ENCODE measurements at places on chromosomes 12 and 14.

DNA sequence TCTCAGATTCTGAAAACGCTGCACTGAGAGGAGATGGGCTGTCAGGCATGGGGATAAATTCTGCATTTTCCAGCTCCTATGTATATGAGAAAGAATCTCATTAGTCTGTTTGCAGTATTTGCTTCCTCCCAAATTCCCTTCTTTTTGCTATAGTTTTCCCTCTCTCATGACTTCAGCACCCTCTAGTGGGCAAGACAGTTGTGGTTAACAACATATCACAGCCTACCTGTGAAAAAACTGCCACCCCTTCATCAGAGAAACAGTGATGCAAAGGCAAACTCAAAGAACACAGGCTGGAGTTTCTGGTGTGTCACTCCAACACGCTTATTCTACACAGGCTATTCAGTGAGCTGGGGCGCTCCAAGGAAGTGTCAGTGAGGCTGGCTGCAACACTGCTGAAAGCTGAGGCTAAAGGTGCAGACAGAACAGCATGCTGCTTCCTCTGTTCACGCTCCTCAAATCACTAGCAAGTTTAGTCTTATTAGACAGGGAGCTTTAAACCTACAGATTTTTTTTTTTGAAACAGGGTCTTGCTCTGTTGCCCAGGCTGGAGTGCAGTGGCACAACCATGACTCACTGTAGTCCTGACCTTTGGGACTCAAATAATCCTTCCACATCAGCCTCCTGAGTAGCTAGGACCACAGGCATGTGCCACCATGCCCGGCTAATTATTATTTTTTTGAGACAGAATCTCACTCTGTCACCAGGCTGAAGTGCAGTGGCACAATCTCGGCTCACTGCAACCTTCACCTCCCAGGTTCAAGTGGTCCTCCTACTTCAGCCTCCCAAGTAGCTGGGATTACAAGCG lies 19.3 kb downstream of the ZC2HC1C start:
- DNase-seq: peak; percentile 11

DNA sequence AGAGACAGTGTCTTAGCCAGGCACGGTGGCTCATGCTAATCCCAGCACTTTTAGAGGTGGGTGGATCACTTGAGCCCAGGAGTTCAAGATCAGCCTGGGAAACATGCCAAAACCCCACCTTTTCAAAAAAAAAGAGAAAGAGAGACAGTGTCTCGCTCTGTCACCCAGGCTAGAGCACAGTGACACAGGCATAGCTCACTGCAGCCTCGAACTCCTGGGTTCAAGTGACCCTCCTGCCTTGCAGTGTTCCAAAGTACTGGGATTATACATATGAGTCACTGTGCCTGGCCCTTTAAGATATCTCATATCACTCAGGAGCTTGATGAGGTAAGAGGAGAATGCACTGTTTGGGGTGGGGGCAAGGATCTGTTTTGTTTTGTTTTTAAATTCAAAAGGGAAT lies 48.1 kb upstream of the LTBP2 start:
- DNase-seq: no peak

DNA sequence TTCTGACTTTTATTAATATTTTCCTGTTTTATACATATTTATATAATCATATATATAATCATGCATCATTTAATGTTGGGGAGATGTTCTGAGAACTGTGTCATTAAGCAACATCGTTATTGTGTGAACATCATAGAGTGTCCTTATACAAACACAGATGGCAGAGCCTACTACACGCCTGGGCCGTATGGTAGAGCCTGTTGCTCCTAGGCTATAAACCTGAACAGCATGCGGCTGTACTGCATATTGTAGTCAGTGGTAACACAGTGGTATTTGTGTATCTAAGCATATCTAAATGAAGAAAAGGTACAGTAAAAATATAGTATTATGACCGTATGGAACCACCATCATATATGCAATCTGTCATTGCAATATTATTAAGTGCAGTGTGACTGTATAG lies 44.7 kb upstream of the BCL7A start:
- DNase-seq: no peak

- DNase-seq: no peak
Measured at GRCh38 chr14:90154110-90154509, 92.3 kb downstream of the KCNK13 start.

- no peak for DNase-seq
Measured at GRCh38 chr12:113940357-113941207, 25.5 kb downstream of the RBM19 start.

DNA sequence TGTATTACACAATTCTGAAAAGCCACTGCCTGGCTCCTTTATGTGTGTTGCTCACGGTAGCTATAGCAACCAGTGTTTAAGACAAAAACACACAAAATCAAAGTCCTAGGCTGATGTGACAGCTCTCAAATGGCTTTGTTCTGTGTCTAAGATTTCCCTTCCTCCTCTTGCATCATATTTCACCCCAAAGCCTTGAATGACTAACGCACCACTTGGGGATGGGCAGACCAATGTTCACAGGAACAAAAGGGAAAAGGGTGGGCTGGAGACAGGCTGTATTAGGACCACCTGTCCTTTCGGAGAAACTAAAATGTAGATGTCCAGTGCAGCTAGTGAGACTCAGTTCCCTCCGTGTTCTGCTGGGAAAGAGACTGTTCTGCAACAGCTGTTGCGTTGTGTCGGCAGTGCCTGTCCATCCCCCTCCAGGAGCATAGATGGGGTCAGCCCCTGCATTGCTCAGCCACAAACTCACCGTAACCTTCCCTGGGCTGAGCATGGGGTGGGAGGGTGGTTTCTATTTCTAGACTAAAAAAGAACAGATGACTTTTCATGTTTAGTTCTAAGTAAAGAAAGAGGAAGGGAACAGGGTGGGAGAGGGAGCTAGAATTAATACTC lies 26.8 kb upstream of the DAAM1 start:
- DNase-seq: no peak

Data from stimulated activated CD4-positive, alpha-beta T cell treated with anti-CD3 and anti-CD28 coated beads, Interleukin-12 subunit alpha, Interleukin-12 subunit beta, amount 100 ng/mL, for 48 hours (primary cell).